ENCODE measurements at places on chromosomes 4 and X.

DNA sequence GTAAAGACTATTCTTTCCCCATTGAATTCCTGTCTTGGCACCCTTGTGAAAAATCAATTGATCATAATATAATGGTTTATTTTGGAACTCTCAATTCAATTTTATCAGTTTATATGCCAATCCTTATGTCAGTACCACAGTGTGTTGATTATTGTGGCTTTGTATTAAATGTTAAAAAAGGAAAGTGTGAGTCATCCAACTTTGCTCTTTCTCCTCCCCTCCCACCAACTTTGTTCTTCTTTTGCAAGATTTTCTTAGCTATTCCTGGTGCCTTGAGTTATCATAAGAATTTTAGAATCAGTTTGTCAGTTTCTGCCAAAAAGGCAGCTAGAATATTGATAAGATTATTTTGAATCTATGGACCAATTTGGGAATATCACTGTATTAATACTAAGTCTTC is 11.2 kb upstream of the RNF175 start:
- DNase-seq, result no peak

- DNase-seq, result no peak
Observed at GRCh38 chrX:147770858-147771257, 140.9 kb upstream of the FMR1 start.

DNA sequence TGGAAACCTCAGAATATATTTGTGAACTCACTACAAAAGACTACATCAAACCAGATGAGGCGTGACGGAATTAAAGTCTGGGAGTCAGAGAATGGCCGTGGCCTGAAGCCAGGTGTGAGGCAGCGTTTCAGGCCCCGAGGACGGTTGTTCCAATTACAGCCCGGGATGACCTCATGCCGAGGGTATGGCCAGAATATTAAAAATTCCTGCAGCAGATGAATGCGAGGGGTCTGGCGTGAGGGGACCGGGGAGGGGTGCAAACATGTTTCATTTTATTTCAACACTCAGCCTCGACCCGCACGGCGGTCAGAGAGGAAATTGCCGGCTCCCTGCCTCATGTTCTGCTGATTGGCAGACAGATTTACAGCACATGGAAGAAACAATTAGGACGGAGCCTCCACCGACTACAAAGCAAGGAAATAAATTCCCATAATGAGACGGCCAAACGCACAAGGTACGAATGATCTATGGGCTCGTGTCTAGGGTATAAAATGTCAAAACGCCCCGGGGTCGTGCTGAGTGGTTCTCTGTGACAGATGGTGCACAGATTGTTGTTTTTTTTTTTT is 289.7 kb downstream of the SHOX start:
- DNase-seq, result no peak

GRCh38 chr4:76997077-76997476 is 47.5 kb downstream of the SEPTIN11 start:
- no peak for DNase-seq

DNA sequence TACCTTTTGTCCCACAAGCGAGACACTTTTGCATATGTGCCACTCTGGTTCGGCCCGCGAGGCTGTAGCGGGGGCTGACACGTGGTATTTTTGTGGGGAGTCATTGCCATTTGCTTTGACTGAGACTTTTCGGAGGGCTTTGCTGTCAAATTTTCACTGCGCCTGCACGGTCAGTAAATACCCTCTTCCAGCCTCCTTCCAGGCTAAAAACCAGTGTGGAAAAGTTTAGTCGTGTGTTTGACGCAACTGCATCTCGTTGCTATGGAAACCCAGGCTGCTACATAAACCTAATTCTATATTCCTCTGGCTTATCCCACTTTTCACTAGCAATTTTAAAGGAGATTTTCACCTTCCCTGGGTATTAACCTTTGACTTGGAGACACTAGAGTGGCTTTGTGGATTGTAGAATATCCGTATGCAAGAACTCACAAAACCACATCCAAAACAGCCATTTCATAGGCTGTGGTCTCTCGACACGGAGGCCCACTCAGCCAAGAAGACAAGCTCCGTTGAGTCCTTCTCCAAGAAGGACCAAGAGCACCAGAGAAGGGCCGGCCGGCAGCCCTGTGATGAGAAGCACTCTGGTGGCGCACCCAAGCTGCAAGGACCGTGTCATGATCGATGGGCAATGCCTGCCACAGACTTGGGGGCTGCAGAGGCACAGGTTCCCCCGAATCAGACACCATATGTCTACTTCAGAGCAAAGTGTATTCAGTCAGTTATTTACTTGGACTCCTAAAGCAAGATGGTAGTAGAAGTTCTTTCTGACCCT is 38.4 kb upstream of the ENPP6 start:
- DNase-seq, result no peak

GRCh38 chrX:18543738-18544137 is 118.3 kb downstream of the CDKL5 start:
- DNase-seq, result no peak

- no peak for DNase-seq
Observed at GRCh38 chr4:162163892-162164759, at the start of gene FSTL5. FSTL5 (minus strand) TSS chr4:162164000; CDS start chr4:162111396, 52,604 bp downstream.

- no peak for DNase-seq
Observed at GRCh38 chrX:15751155-15751819, 13.2 kb downstream of the CA5B start.

DNA sequence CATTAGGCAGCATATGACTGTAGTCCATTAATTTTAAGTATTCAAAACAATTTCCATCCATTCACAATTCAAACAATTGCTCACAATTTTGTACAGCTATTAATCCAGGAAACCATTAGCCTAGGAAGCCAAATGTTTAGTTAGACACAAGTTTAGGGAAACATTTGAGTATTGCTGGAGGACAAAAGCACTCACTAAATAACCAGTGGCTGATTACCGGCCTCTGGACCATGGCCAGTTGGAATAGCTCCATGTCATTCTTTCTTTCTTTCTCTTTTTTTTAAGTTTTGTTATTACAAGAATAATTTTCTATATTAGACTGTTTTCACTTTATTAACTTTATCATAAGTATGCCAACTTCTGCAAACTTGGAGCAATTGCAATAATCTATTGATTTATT is 31.3 kb downstream of the TRIML2 start:
- no peak for DNase-seq

DNA sequence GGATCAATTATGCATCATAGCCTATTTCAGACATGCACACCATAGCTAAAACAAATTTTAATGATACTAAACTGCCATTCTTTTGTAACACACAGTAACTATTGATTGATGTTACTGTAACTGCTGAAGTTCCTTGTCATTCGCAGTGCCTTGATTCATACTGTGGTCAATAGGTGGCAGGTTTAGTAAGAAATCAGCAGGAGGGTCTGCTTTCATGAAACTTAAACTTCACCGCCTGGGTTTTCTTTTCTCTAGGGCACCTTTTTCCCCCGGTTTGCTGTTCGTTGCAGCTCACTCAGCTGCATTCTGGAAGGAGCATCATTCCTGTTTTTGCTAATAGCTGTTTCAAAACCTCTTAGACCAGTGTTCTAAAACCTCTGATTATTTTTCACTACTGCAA is 88.1 kb downstream of the RPA4 start:
- DNase-seq, result no peak

DNA sequence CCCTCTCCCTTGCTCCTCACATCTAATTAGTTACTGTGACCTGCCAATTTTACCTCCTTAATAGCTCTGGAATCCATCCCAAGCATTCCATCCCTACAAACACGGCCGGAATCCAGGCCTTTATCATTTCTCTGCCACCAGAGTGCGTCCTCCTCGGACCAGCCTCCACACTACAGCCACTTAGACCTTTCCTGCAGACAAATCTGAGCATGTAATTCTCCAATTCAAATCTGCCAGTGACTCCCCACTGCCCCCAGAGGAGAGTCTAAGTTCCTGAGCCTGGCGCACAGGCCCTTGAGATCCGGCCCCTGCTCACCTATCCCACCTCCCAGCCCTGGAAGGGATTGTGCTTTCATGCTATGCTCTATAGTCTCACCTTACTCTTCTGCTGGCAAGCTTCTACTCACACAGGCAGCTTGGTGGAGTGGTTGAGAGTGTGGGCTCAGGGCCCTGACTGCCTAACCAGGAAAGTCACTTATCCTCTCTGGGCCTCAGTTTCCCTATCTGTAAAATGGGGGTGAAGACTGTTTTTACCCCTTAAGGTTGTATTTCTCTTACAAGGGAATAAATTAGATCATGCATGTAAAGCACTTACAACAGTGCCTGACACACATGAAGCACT is 31.2 kb downstream of the PJA1 start:
- peak; percentile 25 for DNase-seq

DNA sequence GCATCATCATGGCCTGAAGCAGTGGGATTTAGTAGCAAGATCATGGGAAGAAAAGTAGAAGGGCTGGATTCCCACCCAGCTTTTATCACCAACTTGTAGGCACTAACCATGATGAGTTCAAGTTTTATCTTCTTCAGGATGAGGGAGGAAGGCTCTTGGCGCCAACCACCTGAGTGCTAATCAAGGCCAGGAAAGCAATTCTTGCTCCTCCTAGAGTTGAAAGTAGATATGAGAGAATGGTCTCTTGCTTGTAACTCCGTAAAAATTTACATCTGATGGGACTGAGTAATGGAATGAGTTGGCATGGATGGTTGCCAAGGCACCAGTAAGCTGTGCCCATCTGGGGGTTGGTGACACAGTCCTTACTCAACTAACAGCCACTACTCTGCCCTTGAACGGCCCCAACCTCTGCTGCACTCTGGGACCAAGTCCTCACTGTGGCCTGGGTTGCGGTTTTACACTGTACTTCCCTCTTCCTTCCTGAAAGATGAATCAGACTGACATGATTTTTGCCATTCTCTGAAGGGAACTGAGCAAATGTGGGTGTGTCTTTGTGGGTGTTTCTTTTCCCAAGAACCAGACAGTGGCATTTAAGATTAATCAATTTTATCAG is 39.4 kb upstream of the NDP start:
- DNase-seq, result no peak

- DNase-seq, result no peak
Observed at GRCh38 chr4:115272185-115272584, 158.8 kb upstream of the NDST4 start.

GRCh38 chrX:73785493-73785892 is 222.5 kb downstream of the CHIC1 start:
- no peak for DNase-seq

- DNase-seq, result no peak
Observed at GRCh38 chr4:4960574-4960973, 58.7 kb downstream of the CYTL1 start.

DNA sequence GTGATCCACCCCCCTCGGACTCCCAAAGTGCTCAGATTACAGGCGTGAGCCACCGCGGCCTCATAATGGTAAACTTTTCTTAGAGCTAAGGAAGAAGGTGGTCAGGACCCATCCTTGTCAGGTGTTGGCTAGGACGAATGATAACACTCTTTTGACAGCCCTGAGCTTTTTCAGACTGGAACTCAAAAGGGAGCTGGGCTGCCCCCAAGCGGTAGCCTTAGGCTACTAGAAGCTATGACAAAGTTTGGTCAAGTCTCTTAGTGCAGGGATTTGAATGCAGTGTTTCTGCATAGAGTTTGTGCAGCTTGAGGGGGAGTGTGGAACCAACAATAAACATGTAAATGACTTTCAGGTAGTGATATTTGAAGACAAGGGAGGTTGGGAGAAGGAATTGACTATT is 11.8 kb upstream of the HSD17B10 start:
- DNase-seq, result no peak

DNA sequence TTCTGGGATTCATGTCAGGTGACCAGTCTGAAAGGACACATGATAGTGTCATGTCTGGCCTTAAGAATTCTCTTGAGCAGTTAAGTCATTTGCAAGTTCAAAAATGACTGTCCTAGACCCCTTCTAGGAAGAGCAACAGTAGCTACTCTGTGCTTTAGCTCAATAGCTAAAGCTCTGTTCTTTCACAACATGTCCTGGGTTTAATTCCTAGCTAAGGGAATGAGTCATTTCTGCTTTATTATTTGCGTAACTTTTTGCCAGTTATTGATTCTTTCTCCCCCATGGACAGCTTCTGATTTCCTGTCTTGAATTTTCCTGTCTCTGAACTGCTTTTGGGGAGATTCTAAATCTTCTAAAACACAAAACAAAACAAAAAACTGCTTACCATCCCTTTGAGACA is 1055.8 kb upstream of the DIAPH2 start:
- DNase-seq, result no peak

- DNase-seq, result no peak
Observed at GRCh38 chr4:165994701-165995100, 121.7 kb downstream of the TLL1 start.

DNA sequence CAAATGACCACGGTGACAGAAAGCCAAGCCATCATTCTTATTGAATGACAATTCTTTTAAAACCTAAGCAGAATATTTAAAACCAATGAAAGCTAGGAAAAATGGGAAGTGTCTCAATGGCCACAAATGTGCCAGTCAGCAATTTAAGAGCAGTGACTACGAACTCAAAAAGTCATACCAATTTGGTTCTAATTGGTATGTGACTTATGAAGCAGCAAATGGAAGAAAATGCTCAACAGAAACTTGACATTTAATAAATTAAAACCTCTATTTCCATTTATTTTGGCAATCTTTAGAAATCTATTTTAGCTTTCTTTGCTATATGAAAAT is 25.7 kb upstream of the BCLAF3 start:
- no peak for DNase-seq

DNA sequence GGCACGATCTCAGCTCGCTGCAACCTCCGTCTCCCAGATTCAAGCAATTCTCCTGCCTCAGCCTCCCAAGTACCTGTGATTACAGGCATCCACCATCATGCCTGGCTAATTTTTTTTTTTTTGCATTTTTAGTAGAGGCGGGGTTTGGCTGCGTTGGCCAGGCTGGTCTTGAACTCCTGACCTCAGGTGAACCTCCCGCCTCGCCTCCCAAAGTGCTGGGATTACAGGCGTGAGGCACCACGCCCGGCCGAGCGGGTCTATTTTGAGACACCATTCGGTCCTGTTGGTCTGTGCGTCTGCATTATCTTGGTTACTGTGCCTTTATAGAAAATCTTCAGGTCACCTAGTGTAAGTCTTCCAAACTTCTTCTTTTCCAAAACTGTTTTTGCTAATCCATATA is 21.7 kb upstream of the RGS12 start:
- no peak for DNase-seq

GRCh38 chr4:38088321-38088720 is 128.1 kb downstream of the PTTG2 start:
- DNase-seq, result no peak

- no peak for DNase-seq
Observed at GRCh38 chr4:138897811-138898226, 117.8 kb upstream of the NOCT start.

- no peak for DNase-seq
Observed at GRCh38 chr4:138181287-138181686, 60.9 kb downstream of the SLC7A11 start.

- no peak for DNase-seq
Observed at GRCh38 chr4:18033111-18034085, 11.8 kb upstream of the LCORL start.

- DNase-seq, result no peak
Observed at GRCh38 chr4:156830351-156830750, 141.2 kb downstream of the PDGFC start.
